Renal pelvis (tissue), 12 donors: ENCODE measurements at places on chromosomes 3 and 15. TPM values are rescaled to one million over a fixed set of nuclear protein-coding genes. Genes with fewer than 3 reads are reported as not detected.

DNA sequence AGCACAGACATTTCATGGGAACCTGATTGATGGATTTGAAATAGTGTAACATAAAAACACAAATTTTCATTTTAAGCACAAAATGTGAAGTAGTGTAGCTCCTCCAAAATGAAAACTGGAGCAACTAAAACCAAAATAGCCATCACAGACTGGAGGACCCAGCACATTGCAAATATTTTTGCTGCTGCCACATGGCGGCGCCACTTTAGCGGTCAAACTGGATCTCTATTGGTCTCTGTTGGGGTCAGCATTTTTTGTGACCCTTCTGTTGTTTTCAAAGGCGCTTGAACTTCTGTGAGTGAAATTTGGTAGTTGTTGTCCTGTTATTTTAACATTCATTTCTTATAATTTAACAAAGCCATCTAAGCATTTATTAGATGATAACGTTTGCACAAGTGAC lies 259.9 kb downstream of the IL20RB start:
- DNase-seq, result no peak

CCDC39 gene
- polyA plus RNA-seq, result 4.9 TPM

GRCh38 chr3:175716446-175716845 lies 857.3 kb downstream of the NAALADL2 start:
- DNase-seq, result no peak

IL17RB gene
- polyA plus RNA-seq, result 12.8 TPM

- DNase-seq, result no peak
Measured at GRCh38 chr3:100641471-100642032, 32.2 kb downstream of the ADGRG7 start.

DLL4 gene
- 6.6 TPM for polyA plus RNA-seq

GRCh38 chr3:37291275-37291700 lies 116.9 kb upstream of the LRRFIP2 start:
- no peak for DNase-seq

DNA sequence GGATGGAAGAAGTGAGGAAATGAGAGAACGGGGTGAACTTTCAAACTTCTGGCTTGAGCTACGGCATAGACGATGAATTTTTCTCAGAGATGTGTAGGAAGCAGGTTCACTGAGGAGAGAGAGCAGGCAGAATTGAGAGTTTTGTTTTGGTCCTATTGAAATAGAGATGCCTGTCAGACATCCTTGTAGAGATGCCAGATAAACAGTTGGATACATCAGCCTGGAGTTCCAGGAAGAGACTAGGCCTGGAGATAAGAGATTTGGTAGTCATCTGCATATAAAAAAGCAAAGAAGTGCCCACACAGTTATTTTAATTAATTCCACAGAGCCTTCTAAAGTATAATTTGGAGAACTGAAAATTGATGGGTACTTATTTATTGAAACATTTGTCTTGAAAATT lies 495.6 kb downstream of the IL5RA start:
- no peak for DNase-seq
